ENCODE measurements at places on chromosomes 11 and 22.

DNA sequence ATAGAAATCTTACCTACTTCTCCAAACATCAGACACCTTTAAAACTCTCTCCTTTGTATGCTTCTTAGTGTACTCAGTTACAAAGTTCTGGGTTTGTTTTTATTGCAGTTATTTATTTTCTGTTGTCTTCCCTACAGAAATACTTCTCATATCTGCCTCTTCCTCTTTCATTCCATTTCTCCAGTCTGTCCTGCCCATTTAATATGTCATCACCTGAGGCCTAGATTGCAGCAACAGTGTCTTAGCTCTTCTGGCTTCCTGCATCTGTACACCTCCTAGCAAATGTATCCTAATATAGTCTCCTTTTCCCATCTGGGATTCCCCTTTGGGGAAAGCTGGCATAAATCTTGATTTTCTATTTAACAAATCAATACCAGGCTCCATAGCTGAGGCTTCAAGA lies 34.9 kb upstream of the PCF11 start:
- no peak for DNase-seq

DNA sequence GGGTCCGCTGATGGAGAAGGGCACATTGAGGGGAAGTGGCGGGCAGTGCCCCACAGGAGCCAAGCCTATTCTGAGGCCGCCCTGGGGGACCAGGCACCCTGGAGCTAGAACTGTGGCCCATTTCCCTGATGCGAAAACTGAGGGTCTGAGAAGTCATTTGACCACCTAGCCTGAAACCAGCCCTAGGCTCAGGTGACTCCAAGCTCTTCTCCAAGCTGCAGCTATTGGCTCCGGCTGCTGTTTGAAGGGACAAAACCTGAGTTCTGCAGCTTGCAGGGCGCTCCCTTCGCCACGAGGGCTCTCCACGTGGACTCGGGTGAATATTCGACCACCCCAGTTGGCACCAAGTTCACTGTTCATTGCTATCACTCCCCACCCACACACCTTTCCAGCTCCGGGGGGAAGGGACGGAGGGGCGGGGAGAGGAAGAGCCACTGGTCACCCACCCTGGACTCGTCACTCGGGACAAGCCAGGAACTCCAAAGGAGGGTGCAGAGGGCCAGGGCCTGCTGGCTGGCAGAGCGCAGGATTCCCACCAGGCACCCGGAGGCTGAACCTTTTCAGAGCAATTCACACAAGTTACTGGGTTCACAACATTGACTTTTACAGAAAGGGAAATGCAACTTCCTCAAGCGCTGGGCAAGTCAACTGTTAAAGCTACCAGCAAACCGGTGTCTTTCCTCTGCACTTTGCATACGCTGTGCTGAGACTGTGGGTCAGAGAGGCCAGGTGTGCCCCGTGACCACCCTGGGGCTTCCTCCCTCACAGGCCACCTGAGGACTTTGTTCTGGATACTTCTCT lies 1.1 kb upstream of the RAC2 start:
- DNase-seq, result no peak

GRCh38 chr11:29272019-29272654 lies 744.7 kb downstream of the KCNA4 start:
- no peak for DNase-seq

DNA sequence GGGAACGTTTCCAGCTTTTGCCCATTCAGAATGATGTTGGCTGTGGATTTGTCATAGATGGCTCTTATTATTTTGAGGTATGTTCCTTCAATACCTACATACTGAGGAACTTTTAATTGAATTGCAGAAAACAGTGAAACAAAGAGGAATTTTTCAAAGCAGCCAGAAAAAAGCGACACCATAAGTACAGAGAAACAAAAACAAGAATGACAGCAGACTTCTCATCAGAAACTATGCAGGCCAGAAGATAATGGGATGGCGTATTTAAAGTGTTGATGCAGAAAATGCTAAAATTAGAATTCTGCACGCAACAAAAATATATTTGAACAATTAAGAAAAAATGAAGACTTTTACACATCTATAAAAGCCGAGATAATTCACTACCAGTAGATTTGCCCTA lies 95.4 kb upstream of the TIMP3 start:
- DNase-seq, result no peak

- DNase-seq, result no peak
These were observed 550.6 kb downstream of the SOX6 start for GRCh38 chr11:15805726-15806125.

All from nephron progenitor cell (in vitro differentiated cells).